ENCODE measurements at places on chromosomes 2 and 18. TPM values are rescaled to one million over a fixed set of nuclear protein-coding genes. Genes with fewer than 3 reads are reported as not detected.

IL36RN gene
- not detected for total RNA-seq

CD8B2 gene
- total RNA-seq, result not detected

DNA sequence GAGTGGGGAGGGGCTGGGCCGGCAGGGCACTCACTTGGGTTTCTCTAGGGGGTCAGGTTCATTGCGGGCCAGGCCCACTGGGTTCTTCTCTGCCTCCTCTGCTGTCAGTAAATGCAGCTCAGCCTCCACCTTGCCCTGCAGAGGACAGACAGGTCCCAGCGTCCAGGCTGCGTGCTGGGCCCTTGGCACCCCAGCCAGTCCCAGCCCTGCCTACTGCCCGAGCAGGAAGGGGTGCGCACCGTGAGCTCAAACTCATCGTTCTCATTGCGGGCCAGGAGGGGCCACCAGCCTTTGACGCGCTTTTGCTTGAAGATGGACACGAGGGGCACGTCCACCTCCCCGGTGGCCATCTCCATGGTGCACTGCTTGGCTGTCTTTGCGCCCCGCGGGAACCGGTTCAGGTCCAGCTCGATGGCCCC, 17.3 kb downstream of the OTOF start:
- H3K27ac ChIP-seq, result no peak overlapping the region
- H3K4me3 ChIP-seq, result no peak overlapping the region
- DNase-seq, result no peak
- no peaks in the 10 kb centered on the region for H3K36me3 ChIP-seq

GRCh38 chr2:31390324-31390723, 24.2 kb downstream of the XDH start:
- no peak overlapping the region for H3K4me3 ChIP-seq
- H3K4me1 ChIP-seq, result no peaks in the 10 kb centered on the region
- DNase-seq, result no peak

RPRM gene
- not detected for total RNA-seq

CAMKMT gene
- 11.9 TPM for total RNA-seq

- H3K27me3 ChIP-seq, result no peaks in the 10 kb centered on the region
- peaks cover 16% of the 10 kb centered on the region for H3K4me1 ChIP-seq
- H3K36me3 ChIP-seq, result no peaks in the 10 kb centered on the region
- H3K27ac ChIP-seq, result peak overlapping the region; percentile 26
These were observed 52.8 kb downstream of the CLASP1 start for GRCh38 chr2:121596221-121597080.

CACNB4 gene
- total RNA-seq, result 1.8 TPM
